ENCODE measurements at places on chromosomes 7 and 10.

DNA sequence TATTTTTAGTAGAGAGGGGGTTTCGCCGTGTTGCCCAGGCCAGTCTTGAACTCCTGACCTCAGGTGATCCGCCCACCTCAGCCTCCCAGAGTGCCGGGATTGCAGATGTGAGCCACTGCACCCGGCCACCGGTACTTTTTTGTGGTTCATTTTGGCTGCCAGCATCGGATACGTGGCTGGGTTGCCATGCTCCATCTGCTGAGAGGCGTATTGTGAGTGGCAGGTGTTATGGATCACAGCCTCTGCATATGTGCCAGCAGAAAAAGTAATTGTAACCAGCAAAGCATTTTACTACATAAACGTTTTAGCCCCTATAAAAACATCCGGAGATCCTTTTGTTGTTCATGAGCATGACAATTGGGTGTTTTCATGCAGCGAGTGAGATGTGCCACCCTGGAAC lies 7.1 kb downstream of the FOXK1 start:
- no peak for DNase-seq

GRCh38 chr10:6647811-6648526 lies 67.9 kb upstream of the PRKCQ start:
- no peak for DNase-seq

DNA sequence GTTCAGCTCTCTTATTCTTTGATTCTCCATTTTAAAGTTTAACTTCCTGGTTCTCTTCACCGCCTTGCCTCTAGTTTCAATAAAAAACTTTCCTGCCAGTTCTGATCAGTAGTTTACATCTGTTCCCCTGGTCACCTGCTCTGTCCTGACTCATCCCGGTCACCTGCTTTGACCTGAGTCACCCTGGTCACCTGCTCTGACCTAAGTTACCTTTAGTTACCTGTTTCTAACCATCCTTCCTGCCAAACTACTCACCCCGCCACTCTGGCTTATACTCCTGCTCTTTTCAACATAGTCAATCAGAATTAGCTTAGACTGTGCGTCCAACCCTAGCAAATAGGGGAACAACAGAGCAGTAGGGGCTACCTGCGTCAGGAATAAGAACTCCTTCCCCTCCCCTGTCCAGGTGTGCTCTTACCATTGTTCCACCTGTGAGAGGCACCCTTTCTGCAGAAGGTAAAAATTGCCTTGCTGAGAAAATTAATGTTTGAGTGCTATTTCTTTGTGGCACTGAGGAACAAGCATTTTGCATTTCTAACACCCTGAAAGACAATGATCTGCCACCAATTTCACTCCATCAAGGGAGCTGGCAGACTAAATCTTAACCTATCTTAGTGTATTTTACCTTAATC lies 263.6 kb downstream of the DOCK4 start:
- no peak for DNase-seq

DNA sequence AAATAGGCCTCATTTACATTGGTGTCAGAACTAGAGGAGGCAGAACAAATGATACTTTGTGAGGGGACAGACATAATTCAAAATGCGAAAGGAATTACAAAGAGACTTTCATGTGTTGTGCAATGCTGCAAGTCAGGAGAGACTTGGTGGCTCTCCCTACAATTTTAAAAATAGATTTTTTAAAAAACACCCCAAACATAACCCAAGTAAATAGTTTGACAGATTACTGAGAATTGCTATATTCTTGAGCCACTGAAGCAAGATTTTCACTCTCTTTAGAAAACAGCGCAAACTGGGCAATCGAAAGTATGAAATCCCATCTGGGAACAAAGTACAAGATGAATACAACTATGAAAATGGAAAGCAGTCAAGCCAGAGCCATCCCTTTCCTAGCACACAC lies 126.3 kb upstream of the NPY start:
- DNase-seq, result no peak

- no peak for DNase-seq
Observed at GRCh38 chr7:139068544-139069399, 32.9 kb upstream of the ZC3HAV1L start.

DNA sequence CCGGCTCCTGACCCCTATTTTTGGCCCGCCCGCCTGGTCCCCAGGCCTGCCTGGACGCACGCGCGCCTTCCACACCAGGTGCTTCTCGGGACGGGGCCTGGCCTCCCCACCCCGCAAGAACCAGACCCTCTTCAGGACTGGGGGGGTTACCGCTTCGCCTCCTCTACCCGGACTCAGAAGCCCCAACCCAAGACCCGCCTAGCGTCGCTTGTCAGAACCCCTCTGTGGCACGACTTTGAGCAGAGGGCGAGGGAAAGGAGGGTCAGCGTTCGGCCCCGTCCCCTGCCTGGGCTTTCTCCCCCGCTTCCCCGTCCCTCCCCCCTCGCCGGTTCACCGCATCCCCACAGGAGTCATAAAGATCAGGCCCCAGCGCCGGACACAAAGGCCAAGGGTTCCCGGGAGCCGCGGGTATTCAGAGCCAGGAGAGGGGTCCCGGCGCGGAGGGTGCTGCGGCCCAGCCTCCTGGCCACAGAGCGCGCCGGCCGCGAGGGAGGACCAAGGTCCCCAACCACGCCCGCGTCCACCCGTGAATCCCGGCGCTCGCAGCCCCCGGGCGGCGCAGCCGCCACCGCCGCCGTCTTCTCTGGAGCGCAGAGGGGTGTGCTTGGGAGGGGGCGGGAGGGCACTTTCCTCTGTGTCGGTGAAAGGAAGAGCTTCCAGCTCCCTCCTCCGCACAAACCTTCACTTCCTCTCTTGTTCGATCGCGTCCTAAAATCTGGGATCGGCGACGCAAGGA lies 351.9 kb downstream of the DNAJB6 start:
- DNase-seq, result no peak

- no peak for DNase-seq
Observed at GRCh38 chr7:123665157-123665556, 9.5 kb downstream of the LMOD2 start.

DNA sequence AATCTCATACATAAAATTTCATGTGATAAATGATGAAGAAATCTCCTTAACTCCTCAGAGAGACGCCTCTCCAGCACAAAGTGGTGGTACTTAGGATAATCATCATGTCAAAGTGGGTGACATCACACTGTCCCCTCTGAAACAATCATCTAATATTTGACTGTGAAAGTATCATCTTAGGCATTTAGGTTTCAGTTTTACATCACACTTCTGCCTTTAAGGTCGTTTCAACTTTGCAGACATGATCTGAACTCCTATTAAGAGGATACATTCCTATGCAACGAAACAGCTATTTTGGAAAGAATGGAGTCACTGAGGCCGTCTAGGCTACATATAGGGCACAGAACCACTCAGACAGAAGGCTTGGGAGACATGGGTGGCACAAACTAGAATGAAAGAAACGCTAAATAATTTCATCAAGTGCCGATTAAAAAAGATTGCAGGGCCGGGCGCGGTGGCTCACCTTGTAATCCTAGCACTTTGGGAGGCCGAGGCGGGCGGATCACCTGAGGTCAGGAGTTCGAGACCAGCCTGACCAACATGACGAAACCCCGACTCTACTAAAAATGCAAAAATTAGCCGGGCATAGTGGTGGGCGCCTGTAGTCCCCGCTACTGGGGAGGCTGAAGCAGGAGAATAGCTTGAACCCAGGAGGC lies 2.0 kb downstream of the VOPP1 start:
- no peak for DNase-seq
